A549 (cell line): ENCODE measurements at places on chromosomes 3 and 15.

GRCh38 chr3:59473636-59474035, 423.8 kb upstream of the CFAP20DC start:
- no peak for DNase-seq

GRCh38 chr15:50064673-50065072, 54.4 kb downstream of the ATP8B4 start:
- DNase-seq = no peak

GRCh38 chr3:634511-634910, 437.9 kb downstream of the CHL1 start:
- no peak for DNase-seq

- no peak for DNase-seq
These were observed 63.7 kb downstream of the DUT start for GRCh38 chr15:48394970-48395369.

- DNase-seq = peak; percentile 49
These were observed 4.2 kb upstream of the CHRM5 start for GRCh38 chr15:33963831-33964664.

DNA sequence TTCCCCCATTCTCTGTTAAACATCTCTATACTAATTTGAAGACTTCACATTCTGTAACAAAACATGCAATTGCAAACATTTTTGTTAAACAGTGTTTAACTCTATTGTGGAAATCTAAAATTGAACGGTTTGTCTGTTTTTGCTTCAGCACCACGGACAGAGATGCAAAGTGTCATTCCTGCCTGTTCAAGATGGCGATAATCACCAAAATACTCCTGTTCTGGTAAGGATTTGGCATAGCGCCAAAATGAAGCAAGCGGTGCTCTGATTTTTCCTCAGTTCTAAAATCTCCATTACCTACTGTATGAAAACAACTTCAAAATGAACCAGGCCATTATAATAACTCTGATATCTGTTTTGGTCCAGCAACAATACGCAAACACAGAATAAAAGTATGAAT, 129.7 kb upstream of the TUSC7 start:
- DNase-seq = peak; percentile 3

- no peak for DNase-seq
These were observed 470.1 kb upstream of the ALCAM start for GRCh38 chr3:104896624-104897023.

DNA sequence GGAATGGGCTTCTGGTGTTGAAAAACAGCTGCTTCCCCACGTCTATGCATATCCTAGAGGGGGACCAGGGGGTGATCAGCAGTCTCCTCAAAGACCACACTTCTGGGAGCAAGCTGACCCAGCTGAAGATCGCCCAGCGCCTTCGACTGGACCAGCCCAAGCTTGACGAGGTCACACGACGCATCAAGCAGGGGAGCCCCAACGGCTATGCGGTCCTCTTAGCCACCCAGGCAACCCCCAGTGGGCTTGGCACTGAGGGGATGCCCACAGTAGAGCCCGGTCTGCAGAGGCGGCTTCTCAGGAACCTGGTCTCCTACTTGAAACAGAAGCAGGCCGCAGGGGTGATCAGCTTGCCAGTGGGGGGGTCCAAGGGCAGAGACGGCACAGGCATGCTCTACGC, 2.5 kb downstream of the RBM15B start:
- DNase-seq = no peak

DNA sequence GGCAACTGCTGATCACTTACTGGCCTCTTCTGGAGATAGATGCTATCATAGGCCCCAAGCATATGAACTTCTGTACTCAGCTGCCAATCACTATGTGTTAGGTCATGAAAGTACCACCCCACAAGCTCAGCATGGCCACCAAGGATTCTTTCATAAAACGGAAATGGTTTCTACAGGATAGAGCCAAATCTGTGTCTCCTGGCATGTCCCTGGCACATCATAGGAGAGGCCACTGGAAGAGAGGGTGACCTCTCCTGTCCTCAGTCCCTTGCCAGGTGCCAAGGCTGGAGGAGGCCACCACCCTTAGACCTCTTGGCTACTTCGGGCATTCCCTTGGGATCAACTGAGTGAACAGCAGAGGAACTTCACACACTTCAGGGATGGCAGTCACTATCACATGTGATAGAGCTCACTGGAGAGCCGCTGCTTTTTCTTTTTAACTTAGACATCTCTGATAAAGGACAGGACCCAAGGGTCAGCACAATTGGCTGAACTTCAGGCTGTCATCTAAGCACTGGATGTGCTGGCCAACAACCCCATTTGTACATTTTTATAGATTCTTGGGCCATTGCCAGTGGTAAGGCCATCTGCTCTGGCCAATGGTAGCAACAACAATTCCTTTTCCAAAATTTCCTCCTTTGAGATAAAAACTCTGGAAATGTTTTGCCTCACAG, 425.2 kb downstream of the SQOR start:
- no peak for DNase-seq

DNA sequence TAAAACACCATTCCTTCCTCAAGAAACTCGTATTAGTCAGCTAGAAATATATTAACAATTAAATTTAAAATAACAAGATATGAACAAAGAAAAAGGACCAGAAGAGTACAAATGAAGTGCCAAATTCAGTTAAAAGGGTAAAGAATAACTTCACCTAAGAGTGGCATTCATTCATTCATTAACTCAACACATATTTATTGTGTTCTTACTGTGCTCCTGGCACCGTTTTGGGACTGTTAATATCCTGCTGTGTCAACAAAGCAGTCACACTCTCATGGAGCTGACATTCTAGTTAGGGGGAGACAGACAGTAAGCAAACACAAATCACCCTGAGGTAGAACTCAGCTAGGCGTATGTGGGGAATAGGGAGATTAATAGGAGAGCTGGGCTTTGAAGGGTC, 123.6 kb upstream of the DPPA4 start:
- no peak for DNase-seq

DNA sequence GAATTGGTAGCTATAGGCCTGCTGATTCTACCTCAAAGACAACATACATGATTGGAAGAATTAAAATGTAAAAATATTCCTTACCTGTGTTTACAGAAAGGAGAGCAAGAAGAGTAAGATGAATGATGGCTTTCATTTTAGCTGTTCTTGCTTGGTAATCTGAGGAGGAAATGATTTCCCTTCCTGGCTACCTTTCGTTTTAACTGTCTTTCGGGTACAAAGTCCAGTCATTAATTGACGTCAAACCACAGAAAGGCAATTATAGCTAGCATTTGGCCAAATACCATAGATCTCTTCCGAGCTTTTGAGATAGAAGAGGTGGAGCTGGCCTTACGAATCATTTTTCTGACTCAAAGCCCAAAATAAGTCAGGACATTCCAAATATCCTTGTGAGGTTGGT, at the start of gene MUC13:
Gene MUC13, minus strand, starts transcription at position 175 of the 400 bp plus-strand sequence. Its CDS starts 39 bp downstream, at position 136.
- peak; percentile 14 for DNase-seq

DNA sequence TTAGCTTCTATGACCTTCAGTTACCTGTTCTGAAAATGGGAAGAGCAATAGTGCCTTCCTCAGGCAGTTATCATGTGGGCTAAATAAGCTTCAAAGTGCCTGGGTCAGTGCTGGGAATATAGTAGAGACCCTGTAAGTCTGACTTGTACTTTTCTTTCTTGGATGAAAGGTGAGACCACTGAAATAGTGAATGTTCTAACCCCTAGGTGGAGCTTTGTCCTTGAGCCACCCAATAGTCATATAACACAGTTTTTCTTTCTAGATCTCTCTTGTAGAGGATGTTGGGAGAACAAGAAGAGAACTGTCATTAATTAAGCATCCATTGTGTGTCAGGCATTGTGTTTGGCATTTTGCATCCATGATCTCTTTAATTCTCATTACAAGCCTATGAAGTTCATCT, 13.0 kb upstream of the BFSP2 start:
- DNase-seq = no peak

GRCh38 chr15:89591834-89592233, 16.6 kb downstream of the TICRR start:
- DNase-seq = no peak
